ENCODE measurements at places on chromosomes 7 and 10.

DNA sequence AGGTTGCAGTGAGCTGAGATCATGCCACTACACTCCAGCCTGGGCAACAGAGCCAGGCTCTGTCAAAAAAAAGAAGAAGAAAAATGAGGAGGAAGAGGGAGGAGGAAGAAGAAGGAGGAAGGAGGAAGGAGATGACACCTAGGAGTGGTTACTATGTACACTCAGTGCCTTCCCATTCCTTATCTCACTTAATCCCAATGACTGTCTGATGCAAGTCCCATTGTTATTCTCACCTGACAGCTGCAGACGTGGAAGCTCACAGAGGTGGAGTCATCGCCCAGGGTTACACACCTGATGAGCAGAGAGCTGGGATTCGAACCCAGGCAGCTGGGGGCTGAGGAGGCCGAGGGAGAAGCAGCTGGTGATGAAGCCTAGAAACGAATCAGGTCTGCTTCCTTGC, 258.8 kb downstream of the SNX10 start:
- no peak for DNase-seq

GRCh38 chr10:75712242-75712880, 280.9 kb downstream of the LRMDA start:
- DNase-seq = no peak

- DNase-seq = no peak
These were observed 3.7 kb upstream of the PCOLCE start for GRCh38 chr7:100598425-100598824.

DNA sequence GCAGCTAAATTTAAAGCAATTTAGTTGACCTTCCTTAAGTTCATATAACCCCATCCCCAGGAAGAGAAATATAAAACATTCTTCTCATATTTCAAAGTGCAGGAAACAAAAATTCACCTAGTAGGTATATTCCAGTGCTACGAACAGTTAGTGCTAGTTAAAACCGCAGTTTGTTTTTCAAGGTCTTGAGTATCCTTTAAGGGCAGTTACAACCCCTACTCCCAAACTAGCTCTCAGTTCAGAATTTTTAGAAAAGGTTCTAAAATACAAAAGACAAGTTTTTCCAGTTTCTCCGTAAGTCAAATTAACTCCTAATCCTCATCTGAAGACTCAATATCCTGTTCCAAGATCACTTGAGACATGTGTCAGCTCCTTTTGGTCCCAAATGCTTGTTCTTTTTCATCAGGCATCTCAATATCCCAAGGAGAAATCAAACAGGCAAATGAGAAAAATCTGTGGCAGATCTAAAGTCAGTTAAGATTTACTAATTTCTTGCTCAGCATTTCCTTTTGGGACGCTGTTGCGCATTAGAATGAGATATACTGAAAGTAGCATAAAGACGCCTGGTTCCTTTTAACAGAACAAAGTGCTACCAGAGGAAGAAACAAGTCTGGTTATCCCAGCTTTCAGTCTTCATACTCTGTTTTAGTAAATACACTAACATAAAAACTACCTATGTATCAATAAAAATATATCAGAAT, 51.8 kb downstream of the ARHGAP12 start:
- DNase-seq = no peak

GRCh38 chr10:120516426-120516825, 59.4 kb downstream of the PLPP4 start:
- DNase-seq = no peak

- DNase-seq = no peak
These were observed 1221.5 kb upstream of the SORCS1 start for GRCh38 chr10:108385963-108386362.

- no peak for DNase-seq
These were observed 177.6 kb downstream of the GNAI1 start for GRCh38 chr7:80312139-80312661.

All from stimulated activated CD8-positive, alpha-beta memory T cell treated with anti-CD3 and anti-CD28 coated beads, Interleukin-7, amount 100 ng/mL, for 1 hour (primary cell).